ENCODE measurements at places on chromosomes 11 and 22.

- no peak overlapping the region for H3K4me3 ChIP-seq
- DNase-seq = peak; percentile 4
- H3K27me3 ChIP-seq = peaks cover 6% of the 10 kb centered on the region
Observed at GRCh38 chr11:82631722-82632630, 101.7 kb downstream of the FAM181B start.

GRCh38 chr11:104934594-104934993 is 33.8 kb downstream of the CASP4 start:
- peaks cover 20% of the 10 kb centered on the region for H3K36me3 ChIP-seq
- DNase-seq = no peak
- no peak overlapping the region for H3K4me3 ChIP-seq
- H3K27ac ChIP-seq = no peak overlapping the region

- peak overlapping the region; percentile 98 for H3K27ac ChIP-seq
- peak overlapping the region; percentile 92 for H3K4me3 ChIP-seq
- no peaks in the 10 kb centered on the region for H3K27me3 ChIP-seq
- peak; percentile 50 for DNase-seq
Observed at GRCh38 chr22:28799606-28800307, 612 bp downstream of the XBP1 start.

- no peaks in the 10 kb centered on the region for H3K27me3 ChIP-seq
- H3K4me3 ChIP-seq = no peak overlapping the region
- peaks cover 15% of the 10 kb centered on the region for H3K4me1 ChIP-seq
- H3K27ac ChIP-seq = no peak overlapping the region
- no peaks in the 10 kb centered on the region for H3K36me3 ChIP-seq
Observed at GRCh38 chr22:23498811-23499798, 81.0 kb downstream of the IGLL1 start.

- H3K36me3 ChIP-seq = no peaks in the 10 kb centered on the region
- no peaks in the 10 kb centered on the region for H3K4me1 ChIP-seq
- DNase-seq = no peak
- no peaks in the 10 kb centered on the region for H3K27me3 ChIP-seq
Observed at GRCh38 chr11:23961503-23962338, 535.1 kb upstream of the LUZP2 start.

DNA sequence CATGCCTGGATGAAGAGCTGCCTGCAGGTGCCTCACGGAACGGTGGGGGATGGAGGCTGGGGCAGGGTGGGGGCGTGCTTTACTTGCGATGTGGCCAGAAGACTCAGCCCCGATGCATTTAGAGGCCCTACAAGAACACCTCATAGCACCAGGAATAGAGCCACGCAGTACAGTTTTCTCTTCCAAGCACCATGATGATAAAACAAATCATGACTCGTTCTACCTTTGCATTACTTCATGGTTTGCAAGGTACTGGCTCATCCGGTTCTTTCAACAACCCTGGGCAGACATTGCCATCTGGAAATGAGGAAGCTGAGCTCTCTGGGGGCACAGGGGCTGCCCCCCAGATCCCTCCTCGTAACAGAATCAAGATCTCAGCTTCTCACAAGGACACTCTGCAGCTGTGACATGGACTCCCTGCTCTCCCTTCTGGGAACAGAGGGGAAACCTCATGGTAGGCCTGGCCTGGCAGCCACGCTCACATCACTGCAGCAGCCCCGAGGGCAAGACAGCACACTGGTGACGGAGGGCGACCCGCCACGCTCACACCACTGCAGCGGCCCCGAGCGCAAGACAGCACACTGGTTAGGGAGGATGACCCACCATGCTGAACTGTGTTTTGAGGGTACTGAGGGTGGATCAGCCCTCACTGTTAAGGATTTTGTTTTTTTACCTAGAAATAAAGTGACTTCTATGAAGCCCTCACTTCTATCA is 46.9 kb downstream of the PHF21B start:
- no peak overlapping the region for H3K27ac ChIP-seq
- no peak overlapping the region for H3K4me3 ChIP-seq
- H3K27me3 ChIP-seq = no peaks in the 10 kb centered on the region
- DNase-seq = no peak

- H3K4me1 ChIP-seq = peaks cover 1% of the 10 kb centered on the region
- H3K27me3 ChIP-seq = no peaks in the 10 kb centered on the region
- no peak overlapping the region for H3K27ac ChIP-seq
- no peak for DNase-seq
- no peak overlapping the region for H3K4me3 ChIP-seq
- H3K36me3 ChIP-seq = peaks cover 36% of the 10 kb centered on the region
Observed at GRCh38 chr11:71482746-71483364, 29.9 kb downstream of the NADSYN1 start.

DNA sequence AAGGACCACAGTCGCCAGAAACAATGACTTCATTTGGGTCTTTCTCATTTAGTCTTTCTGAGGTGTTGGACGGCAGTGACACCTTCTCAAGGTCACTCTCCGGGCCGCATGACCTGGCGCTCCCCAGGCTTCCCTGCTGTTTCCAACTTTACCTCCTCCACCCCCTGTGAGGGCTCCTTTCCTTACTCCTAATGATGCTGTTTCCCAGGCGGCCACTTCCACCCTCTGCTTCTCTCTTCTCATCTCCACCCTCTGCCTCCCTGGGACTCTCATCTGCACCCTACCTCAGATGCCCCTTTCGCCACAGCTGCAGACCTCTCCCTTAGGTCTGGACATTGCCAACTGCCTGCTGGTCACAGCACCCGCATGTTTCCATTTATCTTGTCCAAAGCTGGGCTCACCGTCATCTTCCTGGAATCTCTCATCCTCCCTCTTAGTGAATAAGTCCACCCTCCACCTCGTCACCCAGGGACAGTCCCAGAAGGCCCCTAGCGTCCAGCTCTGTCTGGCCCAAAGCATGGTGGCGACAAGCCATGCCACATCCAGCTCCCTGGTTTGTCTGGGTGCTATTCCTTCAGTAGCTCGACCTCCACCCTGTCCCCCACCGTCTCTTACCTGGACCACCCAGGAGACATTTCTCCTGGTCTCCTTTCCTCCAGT is 113.8 kb downstream of the BUD13 start:
- peaks cover 19% of the 10 kb centered on the region for H3K27me3 ChIP-seq
- H3K4me3 ChIP-seq = no peak overlapping the region
- peaks cover 1% of the 10 kb centered on the region for H3K36me3 ChIP-seq

- no peaks in the 10 kb centered on the region for H3K27me3 ChIP-seq
- H3K36me3 ChIP-seq = peaks cover 7% of the 10 kb centered on the region
- H3K4me1 ChIP-seq = peaks cover 8% of the 10 kb centered on the region
- DNase-seq = no peak
- H3K4me3 ChIP-seq = no peak overlapping the region
Observed at GRCh38 chr11:87259736-87260135, 222.0 kb downstream of the TMEM135 start.

DNA sequence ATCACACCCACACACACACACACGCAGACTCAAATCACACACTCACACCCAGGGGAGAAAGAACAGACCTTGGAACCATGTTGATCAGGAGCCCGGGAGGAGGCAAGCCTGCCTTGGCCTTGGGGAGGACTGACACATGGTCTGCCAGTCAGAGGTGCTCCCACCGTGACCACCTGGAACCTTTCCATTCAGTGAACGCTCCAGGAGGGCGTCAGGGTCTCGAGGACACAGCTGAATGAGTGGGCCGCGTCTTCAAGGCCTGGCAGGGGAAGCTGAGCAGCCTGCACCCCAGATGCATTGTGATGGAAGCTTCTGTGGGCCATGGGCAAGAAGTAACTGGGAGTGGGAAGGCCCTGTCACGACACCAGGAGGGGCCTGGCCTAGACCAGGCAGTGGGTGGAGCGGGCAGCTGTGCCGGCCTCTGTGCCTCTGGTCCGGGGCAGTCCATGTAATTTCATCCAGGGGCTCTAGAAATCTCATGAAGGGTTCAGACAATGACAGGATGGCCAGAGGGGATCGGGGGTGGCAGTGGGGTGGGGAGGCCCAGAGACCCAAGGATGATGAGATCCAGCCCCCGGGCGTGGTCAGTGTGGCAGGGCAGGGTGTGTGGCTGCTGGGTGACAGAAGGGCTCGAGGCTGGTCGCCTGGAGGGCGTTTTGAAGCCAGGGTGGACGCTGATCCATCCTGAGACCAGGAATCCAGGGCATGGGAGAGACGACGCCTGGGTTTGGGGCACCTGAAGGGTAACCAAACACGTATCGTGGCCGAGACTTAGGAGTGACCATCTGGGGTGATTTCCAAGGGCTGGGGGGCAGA is 53.7 kb downstream of the IGF2 start:
- no peak overlapping the region for H3K4me3 ChIP-seq
- H3K36me3 ChIP-seq = no peaks in the 10 kb centered on the region
- peaks cover 21% of the 10 kb centered on the region for H3K27me3 ChIP-seq
- H3K4me1 ChIP-seq = no peaks in the 10 kb centered on the region
- no peak for DNase-seq

GRCh38 chr11:116536416-116536815 is 236.4 kb downstream of the BUD13 start:
- H3K27me3 ChIP-seq = peaks cover 14% of the 10 kb centered on the region
- no peak for DNase-seq
- no peak overlapping the region for H3K27ac ChIP-seq

- no peaks in the 10 kb centered on the region for H3K4me1 ChIP-seq
- no peaks in the 10 kb centered on the region for H3K36me3 ChIP-seq
- H3K27ac ChIP-seq = no peak overlapping the region
- no peaks in the 10 kb centered on the region for H3K27me3 ChIP-seq
- no peak for DNase-seq
Observed at GRCh38 chr11:79931692-79932091, 490.9 kb upstream of the TENM4 start.

DNA sequence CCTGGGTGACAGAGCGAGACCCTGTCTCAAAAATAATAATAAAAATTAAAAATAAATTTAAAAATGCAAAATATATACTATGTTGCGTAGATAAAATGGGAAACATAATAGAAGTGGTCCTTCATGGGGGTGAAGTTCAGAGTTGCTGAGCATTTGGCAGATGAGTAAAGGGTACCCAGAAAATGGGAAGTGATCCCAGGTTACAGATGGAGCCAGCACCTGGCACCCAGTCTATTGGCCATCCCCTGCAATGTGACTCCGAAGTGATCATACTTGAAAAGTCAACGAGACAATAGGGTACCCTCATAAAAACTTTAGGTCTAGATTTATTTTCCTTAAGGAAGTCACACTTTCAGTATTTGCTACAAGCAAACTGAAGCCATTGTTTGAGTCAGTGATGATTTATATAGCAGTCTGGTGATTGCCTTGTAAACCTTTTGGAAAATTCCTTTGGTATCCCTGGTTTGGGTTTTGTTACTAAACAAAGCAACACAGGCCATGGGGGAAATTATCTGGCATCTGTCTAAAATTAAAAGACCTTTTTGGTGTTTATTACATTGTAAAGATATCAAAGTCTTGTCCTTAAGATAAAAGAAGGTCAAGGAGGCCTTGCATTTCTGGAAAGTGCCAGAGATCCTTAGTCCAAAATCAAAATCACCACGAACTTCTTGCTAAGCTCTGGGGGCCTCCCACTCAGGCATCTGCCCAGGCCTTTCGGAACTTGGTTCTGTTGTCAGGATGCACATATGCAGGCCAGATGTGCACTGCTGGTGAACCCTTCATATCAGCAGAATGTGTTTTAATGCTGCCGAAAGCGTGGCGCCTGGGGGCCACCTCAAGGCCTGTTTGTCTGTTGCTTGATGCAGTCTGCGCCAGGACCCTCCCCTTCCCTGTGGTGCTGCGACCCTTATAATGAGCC is 4.3 kb downstream of the SMARCB1 start:
- no peak for DNase-seq
- H3K36me3 ChIP-seq = peaks cover 12% of the 10 kb centered on the region
- H3K27ac ChIP-seq = no peak overlapping the region

GRCh38 chr11:132564091-132564885 is 968.0 kb downstream of the OPCML start:
- no peaks in the 10 kb centered on the region for H3K4me1 ChIP-seq
- H3K4me3 ChIP-seq = no peak overlapping the region
- no peak overlapping the region for H3K27ac ChIP-seq

- no peak for DNase-seq
- H3K4me1 ChIP-seq = no peaks in the 10 kb centered on the region
- H3K27me3 ChIP-seq = peaks cover 12% of the 10 kb centered on the region
- no peak overlapping the region for H3K27ac ChIP-seq
- H3K36me3 ChIP-seq = no peaks in the 10 kb centered on the region
Observed at GRCh38 chr11:70637186-70637800, 239.0 kb downstream of the CTTN start.

DNA sequence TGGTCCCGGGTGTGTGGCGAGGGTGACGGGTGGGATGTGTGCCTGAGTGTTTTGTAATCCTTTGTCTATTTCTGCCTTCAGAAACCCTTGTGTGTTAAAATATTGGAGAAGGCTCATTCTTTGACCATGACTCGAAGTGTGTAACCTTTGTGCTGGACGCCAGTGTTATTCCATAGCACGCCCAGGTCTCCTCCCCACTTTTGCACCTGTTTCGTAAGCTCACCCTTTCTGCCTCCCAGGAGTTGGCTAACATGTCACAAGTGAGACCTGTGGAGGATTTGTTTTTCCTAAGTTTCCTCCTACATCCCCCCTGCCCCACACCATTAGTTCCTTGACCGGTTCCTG is 382 bp downstream of the C11orf54 start:
- H3K27me3 ChIP-seq = peaks cover 11% of the 10 kb centered on the region
- peak overlapping the region; percentile 100 for H3K27ac ChIP-seq
- H3K4me3 ChIP-seq = peak overlapping the region; percentile 100
- DNase-seq = no peak
- H3K4me1 ChIP-seq = peaks cover 35% of the 10 kb centered on the region
- peaks cover 52% of the 10 kb centered on the region for H3K36me3 ChIP-seq

- H3K4me1 ChIP-seq = no peaks in the 10 kb centered on the region
- DNase-seq = no peak
- H3K27me3 ChIP-seq = peaks cover 18% of the 10 kb centered on the region
- no peaks in the 10 kb centered on the region for H3K36me3 ChIP-seq
Observed at GRCh38 chr11:15690320-15690719, 575.6 kb downstream of the INSC start.

DNA sequence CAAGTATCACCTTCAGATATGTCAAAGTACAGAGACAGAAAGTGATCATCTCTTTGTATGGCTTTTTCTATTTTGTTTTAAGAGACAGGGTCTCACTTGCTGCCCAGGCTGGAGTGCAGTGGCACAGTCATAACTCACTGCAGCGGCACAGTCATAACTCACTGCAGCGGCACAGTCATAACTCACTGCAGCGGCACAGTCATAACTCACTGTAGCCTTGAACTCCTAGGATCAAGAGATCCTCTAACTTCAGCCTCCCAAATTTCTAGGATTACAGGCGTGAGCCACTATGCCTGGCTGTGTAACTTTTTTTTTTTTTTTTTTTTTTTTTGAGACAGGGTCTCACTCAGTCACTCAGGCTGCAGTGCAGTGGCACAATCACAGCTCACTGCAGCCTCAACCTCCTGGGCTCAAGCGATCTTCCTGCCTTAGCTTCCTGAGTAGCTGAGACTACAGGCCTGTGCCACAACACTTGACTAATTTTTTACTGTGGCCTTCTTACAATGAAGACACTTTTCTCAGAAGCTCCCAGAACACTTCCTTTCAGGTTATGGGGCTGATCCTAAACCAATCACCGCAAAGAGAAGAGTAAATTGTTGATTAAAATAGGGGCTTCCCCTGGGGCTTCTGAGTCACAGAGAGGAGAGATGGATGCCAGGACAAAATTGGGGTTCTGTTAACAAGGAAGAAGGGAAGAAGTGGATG is 9.0 kb upstream of the HIKESHI start:
- peak overlapping the region; percentile 83 for H3K27ac ChIP-seq
- H3K4me1 ChIP-seq = peaks cover 40% of the 10 kb centered on the region
- H3K27me3 ChIP-seq = no peaks in the 10 kb centered on the region
- peaks cover 24% of the 10 kb centered on the region for H3K36me3 ChIP-seq

GRCh38 chr11:69439651-69440464 is 41.6 kb upstream of the LINC01488 start:
- DNase-seq = no peak
- H3K36me3 ChIP-seq = no peaks in the 10 kb centered on the region
- H3K4me1 ChIP-seq = peaks cover 14% of the 10 kb centered on the region
- H3K4me3 ChIP-seq = no peak overlapping the region
- H3K27me3 ChIP-seq = peaks cover 18% of the 10 kb centered on the region
- no peak overlapping the region for H3K27ac ChIP-seq

GRCh38 chr11:74980634-74981033 is 8.1 kb upstream of the NEU3 start:
- H3K27me3 ChIP-seq = no peaks in the 10 kb centered on the region
- H3K4me3 ChIP-seq = no peak overlapping the region
- no peak for DNase-seq
- no peak overlapping the region for H3K27ac ChIP-seq
